Regular cardiac myocyte (primary cell): ENCODE measurements at places on chromosomes 5 and 9. TPM values are rescaled to one million over a fixed set of nuclear protein-coding genes. Genes with fewer than 3 reads are reported as not detected.

ZDHHC11B gene
- total RNA-seq = under 0.01 TPM in 1 of 2 replicates, not detected in the other

FOXB2 gene
- not detected in 2 replicates for total RNA-seq

RASEF gene
- under 0.01 and 0.28 TPM in 2 replicates for total RNA-seq

PTGS1 gene
- total RNA-seq = 47.2 and 71.3 TPM in 2 replicates

RRAGA gene
- 42.3 and 103 TPM in 2 replicates for total RNA-seq

KIF12 gene
- total RNA-seq = under 0.01 and 0.38 TPM in 2 replicates

THG1L gene
- total RNA-seq = 17.8 and 20.6 TPM in 2 replicates
